ENCODE measurements at places on chromosomes 4 and X.

GRCh38 chr4:143417679-143418403 is 81.2 kb downstream of the GAB1 start:
- DNase-seq, result no peak

- DNase-seq, result no peak
Measured at GRCh38 chrX:132433001-132433400, 55.8 kb downstream of the MBNL3 start.

DNA sequence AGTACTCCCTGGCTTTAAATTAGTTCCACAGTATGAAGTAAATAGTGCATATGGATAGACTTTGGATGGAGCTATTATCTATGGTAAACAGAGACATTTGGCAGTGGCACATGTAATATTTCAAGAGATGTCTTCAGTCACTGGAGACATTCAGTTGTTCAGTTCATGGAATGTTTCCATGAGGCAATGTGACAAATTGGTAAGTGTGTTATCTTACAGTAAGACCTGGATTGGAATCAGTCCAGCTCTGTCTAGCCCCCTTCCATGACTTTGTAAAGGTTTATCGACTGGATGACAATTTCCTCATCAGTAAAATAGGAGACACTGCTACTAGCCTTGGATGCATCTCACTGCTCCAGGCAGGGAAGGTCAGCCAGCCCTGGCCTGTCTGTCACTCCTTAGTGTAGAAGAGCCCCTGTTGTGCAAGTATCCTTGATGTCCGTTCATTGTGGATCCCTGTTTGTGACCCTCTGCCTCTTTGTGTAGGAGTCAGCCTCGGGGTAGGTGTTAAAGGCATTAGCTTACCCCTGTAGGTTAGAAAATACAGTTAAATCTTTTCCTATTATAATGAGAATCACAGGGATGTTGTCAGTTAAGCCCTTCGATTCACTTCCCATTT is 335.9 kb downstream of the ANK2 start:
- no peak for DNase-seq

DNA sequence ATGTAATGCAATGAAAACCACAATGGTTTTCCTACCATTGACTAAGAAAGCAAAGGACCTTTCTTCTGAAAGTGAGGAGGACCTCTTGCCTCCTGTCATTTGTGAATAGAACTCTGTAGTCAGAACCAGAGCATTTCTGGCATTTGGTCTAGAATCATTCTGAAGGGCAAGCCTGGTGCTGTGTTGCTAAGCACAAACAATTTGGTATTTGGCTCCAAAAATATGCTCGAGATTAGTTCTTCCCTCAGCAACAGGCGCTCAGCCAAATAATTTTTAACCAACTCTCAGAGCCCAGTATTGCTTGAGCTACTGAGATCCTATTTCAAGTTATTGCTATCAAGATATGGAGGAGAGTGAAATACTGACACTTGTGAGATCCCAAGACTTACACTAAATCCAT is 71.0 kb downstream of the SNCA start:
- DNase-seq, result no peak

- DNase-seq, result no peak
Measured at GRCh38 chr4:136709897-136710296, 822.4 kb downstream of the PCDH18 start.

- no peak for DNase-seq
Measured at GRCh38 chr4:122542411-122543236, 78.2 kb downstream of the IL21 start.

- no peak for DNase-seq
Measured at GRCh38 chrX:38552721-38553120, 8.6 kb upstream of the TSPAN7 start.

- DNase-seq, result no peak
Measured at GRCh38 chrX:107505223-107505622, 55.8 kb downstream of the FRMPD3 start.

DNA sequence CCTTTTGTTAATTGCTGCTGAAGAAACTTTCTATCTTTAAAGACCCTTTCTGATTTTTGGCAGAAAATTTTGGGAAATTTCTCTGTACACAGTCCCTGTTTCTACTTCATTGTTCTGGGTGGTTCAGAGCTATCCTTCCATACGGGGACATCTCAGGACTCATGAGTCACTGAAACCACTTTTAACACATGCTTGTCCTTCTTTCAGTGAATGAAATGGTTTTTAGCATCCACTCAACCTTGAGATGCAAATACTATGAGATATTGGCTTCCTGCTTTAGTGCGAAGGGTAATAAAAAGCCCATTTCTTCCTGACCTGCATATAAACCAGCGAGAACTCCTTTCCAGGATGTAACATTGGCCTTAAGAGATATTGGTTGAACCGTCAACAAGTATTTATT is 158.0 kb downstream of the REPS2 start:
- no peak for DNase-seq

DNA sequence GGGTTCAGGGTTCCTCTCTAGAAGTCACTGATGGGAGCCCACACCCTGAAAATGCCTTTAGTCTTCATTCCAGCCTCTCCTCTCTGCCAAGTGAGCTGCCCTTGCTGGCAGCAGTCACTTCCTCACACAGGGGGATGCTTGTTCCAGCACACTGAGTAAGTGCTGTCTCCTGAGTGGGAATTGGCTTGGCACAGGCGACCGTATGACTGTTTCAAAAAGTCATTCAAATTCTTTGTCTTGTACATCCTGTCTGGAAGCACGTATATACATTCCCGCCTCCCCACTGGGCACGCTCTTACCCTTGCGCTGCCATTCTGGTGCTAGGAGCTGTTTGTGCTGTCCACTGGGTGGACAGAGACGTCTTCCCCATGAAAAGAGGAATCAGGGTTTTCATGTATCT is 40.2 kb upstream of the CD99 start:
- DNase-seq, result no peak

DNA sequence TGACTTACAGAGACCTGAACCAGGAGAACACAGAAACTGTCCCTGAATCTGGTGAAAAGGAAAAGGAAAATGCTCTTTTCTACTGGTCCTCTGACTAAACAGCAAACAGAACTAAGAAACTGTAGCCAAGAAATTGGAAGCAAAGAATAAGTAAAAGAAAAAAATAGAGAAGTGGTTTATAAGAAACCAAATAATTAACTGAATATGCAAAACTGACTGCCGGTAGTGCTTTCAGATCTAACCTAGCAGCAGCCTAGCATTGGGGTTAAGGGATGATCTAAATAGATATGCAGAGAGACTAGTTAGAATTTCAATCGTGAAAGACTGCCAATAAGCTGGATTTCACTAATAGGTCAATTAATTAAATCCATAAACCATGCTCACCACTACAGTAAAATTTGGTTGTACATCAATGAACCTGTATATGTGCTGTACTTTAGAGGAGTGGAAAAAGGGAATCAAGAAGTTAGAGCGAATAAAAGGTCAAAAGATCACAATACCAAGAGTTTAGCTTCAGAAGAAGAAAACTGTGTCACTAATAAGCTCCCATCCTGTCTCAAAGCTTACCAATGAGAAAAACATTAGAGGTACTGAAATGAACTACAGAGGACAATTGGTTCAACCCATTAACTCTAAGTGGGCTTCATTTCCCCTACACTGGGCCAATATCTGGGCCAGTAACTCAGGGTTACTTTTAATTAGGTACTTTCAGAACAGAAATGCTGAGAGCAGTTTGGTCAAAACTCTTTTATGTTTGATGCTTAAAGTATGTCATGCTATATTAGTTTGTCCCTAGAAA is 53.6 kb downstream of the KLHL13 start:
- DNase-seq, result no peak

GRCh38 chrX:110146521-110146920 is 143.6 kb downstream of the TMEM164 start:
- DNase-seq, result peak; percentile 25

DNA sequence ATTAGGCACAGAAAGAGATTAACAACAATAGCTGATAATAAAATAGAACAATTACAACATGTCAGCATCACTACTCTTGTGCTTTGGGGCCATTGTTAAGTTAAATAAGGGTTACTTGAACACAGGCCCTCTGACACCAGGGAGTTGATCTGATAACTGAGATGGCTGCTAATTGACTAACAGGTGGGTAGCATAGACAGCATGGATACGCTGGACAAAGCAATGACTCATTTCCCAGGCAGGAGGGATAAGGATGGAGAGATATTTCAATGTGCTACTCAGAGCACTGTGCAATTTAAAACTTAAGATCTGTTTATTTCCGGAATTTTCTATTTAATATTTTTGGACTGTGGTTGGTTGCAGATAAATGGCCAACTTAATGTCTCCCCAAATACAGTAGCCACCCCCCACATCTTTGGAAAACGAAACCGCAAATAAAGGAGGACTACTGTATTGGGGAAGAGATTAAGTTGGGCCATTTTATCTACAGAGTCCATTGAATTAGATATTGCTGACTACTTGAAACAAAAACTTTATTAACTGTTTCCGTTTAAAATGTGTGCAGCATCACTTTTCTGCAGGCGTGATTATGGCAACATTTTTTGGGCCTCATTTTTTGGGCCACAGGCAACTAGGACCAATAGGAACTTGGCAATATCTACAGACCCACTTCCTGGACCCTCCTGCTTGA is 200.6 kb upstream of the KLF3 start:
- DNase-seq, result no peak

- no peak for DNase-seq
Measured at GRCh38 chr4:168832763-168833575, 177.1 kb downstream of the CBR4 start.

GRCh38 chrX:21708116-21708515 is 49.8 kb downstream of the SMPX start:
- no peak for DNase-seq

- peak; percentile 88 for DNase-seq
Measured at GRCh38 chrX:49199906-49200771, at the start of gene SYP. Gene SYP (minus strand): TSS chrX:49200193. CDS start chrX:49200186, 7 bp downstream.

DNA sequence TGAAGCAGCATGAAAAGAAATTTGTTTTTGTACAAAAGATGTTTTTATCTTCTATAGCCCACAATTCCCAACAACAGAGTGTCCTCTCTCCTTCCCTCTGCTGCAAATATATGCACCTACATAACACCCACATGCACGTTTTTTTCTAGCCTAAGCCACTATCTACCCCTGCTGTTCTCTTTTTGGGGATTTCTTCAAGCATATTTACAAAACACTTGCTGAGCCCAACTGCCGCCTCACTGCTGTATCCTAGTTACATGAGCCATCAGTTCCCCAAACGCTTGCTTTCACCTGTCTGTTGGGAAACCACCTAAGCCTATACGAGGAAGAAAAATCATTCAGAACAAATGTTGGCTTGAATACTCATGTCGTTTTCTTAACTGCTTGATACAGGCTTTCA is 127.2 kb downstream of the CHRNA9 start:
- DNase-seq, result no peak

- no peak for DNase-seq
Measured at GRCh38 chrX:113741744-113742143, 842.1 kb upstream of the HTR2C start.

DNA sequence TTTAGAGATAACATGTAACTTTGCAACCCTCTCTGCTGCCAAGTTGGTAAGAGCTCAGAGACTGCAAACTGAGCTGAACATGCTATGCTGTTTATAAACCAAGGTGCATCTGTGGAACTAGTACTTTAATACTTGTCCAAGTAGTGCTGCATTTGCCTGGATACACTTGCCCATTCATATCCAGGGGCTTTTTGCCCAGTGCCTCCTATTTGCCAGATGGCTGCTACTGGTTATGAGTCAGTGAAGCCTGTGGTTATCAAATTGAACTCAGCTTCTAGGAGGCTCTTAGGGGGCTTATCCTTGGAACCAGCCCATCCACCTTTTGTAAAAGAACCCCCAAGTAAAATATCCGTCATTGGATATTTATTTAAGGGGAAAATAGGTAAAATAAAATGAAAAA is 79.6 kb downstream of the AFF2 start:
- DNase-seq, result no peak

- peak; percentile 33 for DNase-seq
Measured at GRCh38 chrX:68686097-68686977, 38.9 kb downstream of the STARD8 start.

- DNase-seq, result no peak
Measured at GRCh38 chrX:129099207-129099606, 424.1 kb downstream of the SMARCA1 start.

DNA sequence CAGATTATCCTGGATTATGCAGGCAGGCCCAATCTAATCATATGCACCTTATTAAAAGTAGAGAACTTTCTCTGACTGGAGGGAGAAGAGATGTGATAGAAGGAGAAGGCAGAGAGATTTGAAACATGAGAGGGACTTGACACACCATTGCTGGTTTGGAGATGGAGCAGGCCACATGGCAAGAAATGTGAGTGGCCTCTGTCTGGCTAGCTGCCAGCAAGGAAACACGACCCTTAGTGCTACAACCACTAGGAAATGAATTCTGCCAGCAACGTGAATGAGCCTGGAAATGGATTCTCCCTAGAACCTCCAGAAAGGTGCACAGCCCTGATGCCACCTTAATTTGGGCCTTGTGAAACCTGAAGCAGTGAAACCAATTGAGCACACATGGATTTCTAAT is 79.5 kb upstream of the MBNL3 start:
- DNase-seq, result no peak

DNA sequence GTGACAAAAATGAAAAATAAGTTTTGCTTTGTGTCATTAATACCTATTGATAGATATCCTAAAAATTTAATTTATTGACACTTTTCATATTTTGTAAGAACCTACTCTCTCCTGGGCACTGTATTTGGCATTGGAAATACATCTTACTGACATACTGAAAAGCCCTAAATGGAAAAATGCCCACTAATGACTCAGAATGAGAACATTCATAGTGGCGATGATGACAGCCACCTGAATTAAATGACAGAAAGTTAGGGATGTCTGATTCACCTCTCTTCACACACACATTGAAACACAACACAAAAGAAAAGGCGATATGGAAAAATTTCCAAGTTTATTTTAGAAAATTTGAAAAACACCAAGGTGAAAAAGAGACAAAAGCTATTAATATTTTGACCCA is 992.3 kb downstream of the STPG2 start:
- no peak for DNase-seq

DNA sequence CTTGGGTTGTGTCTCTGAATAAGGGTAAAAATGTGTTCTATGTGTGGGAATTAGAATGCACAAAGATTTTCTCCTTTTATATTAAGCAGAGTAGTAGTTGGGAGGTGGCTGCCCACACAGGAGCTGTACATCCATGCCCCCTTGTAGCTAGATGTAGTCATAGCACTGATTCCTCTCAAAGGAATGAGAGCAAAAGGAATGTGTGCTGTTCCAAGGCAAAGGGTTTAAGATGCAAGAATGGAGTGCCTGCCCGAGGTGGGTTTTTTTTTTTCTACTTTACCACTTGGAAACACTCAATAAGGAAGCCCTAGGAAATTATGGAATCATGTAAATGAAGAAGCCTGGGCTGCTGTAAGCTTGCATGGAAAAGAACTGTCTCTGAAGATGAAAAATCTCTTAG is 2183.2 kb upstream of the AGA start:
- no peak for DNase-seq

Data from stimulated activated CD8-positive, alpha-beta memory T cell treated with anti-CD3 and anti-CD28 coated beads, Interleukin-4, amount 100 ng/mL, for 48 hours (primary cell).